ENCODE measurements at places on chromosomes 2 and 18.

DNA sequence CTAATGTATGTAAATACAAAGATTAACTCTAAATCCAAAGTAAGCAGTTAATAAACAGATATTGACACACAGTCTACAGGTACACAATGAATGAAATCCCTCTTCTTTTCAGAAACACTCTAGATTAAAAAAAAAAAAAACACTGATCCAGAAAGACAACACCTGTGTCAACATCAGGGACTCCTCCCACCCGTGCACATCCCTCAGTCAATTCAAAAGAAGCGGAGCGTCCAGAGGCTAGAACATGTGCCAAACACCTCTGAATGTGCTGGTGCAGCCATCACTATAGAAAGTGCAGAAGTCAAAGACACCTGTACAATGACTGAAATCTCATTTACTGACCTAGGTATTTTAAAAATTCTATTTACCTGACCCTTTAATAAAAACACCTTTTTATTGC lies 622.6 kb upstream of the ID2 start:
- DNase-seq, result no peak

- no peak for DNase-seq
Observed at GRCh38 chr2:196229013-196229412, 57.6 kb upstream of the STK17B start.

GRCh38 chr2:128452024-128452411 lies 133.3 kb upstream of the HS6ST1 start:
- no peak for DNase-seq

- DNase-seq, result no peak
Observed at GRCh38 chr2:236904389-236905263, 181.1 kb upstream of the COPS8 start.

DNA sequence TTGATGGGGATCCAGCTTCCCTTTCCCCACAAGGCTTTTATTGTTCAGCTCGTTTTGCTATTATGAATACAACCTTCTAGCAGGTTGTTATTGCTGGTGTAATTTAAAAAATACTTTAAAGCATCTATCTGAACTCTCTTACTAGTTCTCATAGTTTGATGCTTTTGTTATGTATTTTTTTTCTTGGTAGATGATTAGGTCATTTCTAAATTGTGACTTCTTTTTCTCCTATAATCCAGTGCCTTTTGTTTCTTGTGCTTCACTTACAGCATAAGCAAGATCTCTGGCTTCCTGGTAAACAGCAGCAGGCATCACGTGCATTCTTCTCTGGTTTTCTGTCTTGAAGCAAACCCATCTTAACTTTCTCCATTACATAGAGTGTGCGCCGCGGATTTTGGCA lies 96.1 kb downstream of the FAM168B start:
- DNase-seq, result no peak
